ENCODE measurements at places on chromosomes 12 and 14.

- DNase-seq: peak; percentile 44
Observed at GRCh38 chr12:70197345-70197744, 45.9 kb upstream of the CNOT2 start.

- no peak for DNase-seq
Observed at GRCh38 chr12:88318726-88319125, 176.6 kb downstream of the TMTC3 start.

- DNase-seq: no peak
Observed at GRCh38 chr14:89207925-89208328, 209.1 kb downstream of the FOXN3 start.

- DNase-seq: no peak
Observed at GRCh38 chr12:4286228-4286627, 12.7 kb downstream of the CCND2 start.

DNA sequence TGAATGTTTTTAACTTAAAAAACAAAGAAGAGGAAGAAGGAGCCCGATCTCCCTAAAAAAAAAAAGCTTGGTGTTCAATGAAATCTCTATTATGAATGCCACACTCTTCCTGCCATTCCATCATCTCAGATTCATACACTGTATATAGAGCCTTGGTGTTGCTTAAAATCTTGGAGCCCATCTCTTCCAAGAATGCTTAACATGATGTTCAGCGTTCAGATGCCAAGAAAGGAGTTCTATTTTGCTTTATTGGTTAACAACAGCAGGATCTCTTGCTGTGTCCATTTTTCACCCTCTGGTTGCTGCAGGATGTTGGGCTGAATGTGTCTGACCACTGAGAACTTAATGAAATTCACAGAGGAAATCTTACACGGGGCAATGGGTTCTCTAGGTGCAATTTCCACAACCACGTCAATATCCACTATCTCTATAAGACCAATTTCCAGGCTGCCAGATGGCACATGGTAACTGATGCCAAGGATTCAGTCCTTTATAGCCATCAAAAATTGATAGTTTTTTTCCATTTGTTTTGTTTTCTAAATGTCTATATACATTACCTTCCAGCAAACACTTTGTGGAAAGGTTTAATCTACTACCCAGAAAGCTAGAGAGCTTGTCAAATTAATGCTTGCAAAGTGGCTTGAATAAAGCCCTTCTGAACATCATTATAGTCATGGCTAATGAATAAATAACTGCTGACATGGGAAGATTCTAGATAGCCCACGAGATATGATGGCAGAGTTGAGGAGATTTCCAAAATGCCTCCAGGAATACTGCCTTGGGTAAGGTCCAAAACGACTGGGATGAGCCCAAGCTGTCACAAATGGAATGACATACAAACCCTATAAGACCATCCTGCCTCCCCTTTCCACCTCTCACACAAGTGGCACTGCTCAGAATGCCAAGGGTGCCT, 26.5 kb downstream of the RERG start:
- DNase-seq: no peak

DNA sequence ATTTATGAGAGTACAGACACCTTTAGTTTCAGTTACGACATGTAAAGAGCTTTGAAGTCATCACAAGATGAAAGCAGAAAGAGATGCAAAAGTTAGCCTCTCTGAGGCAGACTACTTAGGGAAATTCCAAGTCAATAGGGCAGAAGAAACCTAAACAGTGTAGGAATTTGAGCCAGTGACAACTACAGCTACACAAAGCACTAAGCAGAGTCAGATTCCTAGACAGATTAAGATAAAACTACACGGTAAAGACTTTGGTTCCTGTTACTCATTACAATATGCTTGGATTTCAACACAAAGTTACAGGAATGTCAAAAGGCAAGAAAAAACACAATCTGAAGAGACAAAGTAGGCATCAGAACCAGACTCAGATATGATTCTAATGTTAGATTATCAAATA, 1302.3 kb downstream of the FSCB start:
- DNase-seq: no peak

DNA sequence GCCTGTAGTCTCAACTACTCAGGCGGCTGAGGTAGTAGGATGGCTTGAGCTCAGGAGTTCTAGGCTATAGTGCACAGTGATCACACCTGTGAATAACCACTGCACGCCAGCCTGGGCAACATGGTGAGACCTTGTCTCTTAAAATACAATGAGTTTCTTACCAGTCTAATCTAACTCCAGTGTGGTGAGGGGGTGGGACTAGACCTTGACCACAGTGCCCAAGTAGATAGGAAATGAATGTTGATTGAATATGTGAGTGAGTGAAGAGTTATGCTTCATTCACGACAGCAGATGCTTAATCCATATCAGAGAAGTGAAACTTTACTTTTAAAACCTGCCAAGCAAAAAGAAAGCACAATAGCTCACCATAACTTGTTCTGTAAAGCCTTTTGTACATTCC, 11.2 kb upstream of the AK7 start:
- no peak for DNase-seq

- DNase-seq: no peak
Observed at GRCh38 chr12:115485503-115485902, 792.0 kb downstream of the MED13L start.

DNA sequence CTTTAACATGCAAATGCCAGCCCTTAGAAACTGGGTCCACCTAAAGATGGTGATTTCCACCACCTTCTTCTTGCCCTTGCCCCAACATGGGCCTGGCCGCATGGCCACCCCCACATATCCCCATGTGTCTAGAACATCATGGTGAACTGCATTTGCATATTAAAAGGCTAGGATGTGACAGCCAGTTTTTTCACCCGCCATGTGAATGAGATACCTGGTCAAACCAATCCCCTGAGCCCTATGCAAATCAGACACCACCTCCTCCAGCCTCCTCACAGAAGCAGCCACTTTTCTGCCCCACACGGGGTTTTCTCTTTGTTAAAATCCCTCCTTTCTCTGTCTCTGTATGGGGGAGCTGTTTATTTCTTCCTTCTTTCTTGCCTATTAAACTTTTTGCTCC, 1322.5 kb downstream of the FSCB start:
- DNase-seq: no peak
